ENCODE measurements at places on chromosomes 7 and 10. TPM values are rescaled to one million over a fixed set of nuclear protein-coding genes. Genes with fewer than 3 reads are reported as not detected.

PPP2R2D gene
- total RNA-seq: 28.0 TPM

SDK1 gene
- total RNA-seq: 0.72 TPM

OR2A1 gene
- total RNA-seq: not detected

MAP3K8 gene
- 13.0 TPM for total RNA-seq

CFAP70 gene
- 0.10 TPM for total RNA-seq

SNCG gene
- 10.0 TPM for total RNA-seq

RAB19 gene
- not detected for total RNA-seq

ATG9B gene
- 0.42 TPM for total RNA-seq

HOXA6 gene
- 1.5 TPM for total RNA-seq

TSPAN13 gene
- total RNA-seq: 17.6 TPM

NEUROG3 gene
- total RNA-seq: not detected

FEZF1 gene
- total RNA-seq: not detected

CYP3A7 gene
- not detected for total RNA-seq

CPVL gene
- total RNA-seq: 0.55 TPM
